ENCODE measurements at places on chromosomes 7 and 10.

DNA sequence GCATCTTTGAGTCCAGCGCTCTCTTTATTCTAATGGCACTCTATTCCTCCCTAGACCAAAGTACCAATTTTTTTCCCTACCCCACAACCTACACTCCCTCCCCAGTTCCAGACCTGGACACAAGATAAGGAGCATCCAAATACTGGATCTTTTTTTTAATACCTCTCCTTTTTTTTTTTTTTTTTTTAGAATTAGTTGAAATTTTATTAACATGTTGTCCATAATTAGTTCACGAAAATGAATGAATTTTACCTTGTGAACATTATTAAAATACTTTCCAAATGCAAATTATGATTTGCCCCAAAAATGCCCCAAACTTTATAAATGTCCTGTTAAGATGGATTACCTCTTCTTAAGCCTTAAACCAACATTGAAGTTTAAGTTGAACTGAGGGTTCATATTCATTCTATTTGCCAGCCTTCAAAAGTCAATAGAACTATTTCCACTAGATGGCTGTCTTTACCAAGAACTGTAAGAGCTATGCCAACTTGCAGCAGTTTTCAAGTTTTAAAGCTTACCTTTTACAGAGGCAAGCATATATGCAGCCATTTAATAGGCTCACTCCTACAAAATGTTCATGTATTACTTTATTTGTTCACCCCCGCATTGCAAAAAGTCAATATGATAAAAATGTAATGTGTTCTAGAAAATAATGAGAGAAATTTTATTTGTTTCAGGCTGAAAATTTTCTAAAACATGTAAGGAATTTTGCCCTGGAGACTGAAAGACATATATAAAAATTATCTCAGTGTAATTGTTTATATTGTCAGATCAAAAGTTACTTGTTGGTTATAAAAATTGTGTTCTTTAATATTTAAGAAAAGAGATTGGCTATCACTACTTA lies 39.7 kb upstream of the TNKS2 start:
- H3K27ac ChIP-seq, result no peak overlapping the region
- H3K36me3 ChIP-seq, result no peaks in the 10 kb centered on the region
- peaks cover 3% of the 10 kb centered on the region for H3K4me1 ChIP-seq
- H3K4me3 ChIP-seq, result no peak overlapping the region
- no peak for DNase-seq

DNA sequence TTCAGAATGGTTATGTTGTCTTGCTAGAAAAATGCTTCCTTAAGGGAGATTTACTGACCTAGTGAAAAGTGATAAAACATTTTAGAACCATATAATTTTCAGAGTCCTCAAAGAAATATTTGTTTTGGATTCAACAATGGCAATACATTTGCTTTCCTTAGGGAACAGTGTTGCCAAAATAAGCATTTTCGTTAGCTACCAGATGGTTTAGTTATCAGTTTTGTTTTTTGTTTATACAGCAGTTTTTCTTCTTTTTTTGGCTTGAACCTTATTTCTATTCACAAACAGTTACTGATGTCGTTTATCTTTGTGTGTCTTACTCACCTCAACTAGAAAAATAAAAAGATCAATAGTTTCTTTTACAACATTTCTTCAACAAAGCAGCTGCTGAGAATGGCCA lies 48.6 kb downstream of the EXOC4 start:
- no peak overlapping the region for H3K4me3 ChIP-seq
- peaks cover 30% of the 10 kb centered on the region for H3K36me3 ChIP-seq
- DNase-seq, result no peak
- no peak overlapping the region for H3K27ac ChIP-seq
- no peaks in the 10 kb centered on the region for H3K4me1 ChIP-seq

DNA sequence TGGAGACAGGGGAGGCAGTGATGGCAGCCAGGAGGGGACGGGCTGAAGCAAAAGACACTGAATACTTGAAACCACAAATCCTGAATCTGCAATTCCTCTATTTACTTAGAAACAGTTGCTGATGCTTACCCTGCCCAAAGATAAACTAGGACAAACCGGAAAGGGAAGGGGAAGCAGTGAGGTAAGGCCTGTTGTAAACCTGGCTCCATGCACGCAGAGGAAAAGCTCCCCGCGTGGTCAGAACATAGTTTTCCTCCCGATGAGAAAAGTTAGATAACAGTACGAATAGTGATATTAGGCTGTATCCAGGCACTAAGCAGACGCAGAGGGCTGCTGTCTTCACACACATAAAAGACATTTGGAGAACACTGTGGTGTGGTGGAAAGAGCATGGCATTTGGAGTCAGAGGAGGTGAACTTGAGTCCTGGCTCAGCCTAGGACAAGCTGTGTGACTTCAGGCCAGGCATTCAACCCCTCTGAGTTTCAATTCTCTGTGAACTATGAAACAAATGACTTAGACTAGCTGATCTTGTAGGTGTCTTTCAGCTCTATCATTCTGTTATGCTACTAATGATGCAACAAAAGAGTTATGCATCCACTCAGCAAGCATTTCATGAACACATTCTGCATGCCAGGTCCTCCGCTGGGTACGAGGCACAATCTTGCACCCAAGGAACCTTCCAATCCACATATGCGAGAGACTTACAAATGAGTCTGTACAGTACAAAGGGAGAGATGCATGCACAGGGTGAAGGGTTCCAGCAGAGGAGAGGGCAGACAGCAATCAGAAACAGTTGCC lies 80.9 kb downstream of the SORBS1 start:
- H3K4me3 ChIP-seq, result no peak overlapping the region
- H3K36me3 ChIP-seq, result no peaks in the 10 kb centered on the region
- DNase-seq, result no peak
- no peaks in the 10 kb centered on the region for H3K27me3 ChIP-seq
- no peak overlapping the region for H3K27ac ChIP-seq

GRCh38 chr7:29017713-29018112 lies 59.6 kb upstream of the TRIL start:
- H3K4me1 ChIP-seq, result no peaks in the 10 kb centered on the region
- H3K27me3 ChIP-seq, result peaks cover 3% of the 10 kb centered on the region
- no peaks in the 10 kb centered on the region for H3K36me3 ChIP-seq

- no peak overlapping the region for H3K27ac ChIP-seq
- H3K27me3 ChIP-seq, result no peaks in the 10 kb centered on the region
These were observed 31.8 kb upstream of the MSMB start for GRCh38 chr10:46077731-46078413.

DNA sequence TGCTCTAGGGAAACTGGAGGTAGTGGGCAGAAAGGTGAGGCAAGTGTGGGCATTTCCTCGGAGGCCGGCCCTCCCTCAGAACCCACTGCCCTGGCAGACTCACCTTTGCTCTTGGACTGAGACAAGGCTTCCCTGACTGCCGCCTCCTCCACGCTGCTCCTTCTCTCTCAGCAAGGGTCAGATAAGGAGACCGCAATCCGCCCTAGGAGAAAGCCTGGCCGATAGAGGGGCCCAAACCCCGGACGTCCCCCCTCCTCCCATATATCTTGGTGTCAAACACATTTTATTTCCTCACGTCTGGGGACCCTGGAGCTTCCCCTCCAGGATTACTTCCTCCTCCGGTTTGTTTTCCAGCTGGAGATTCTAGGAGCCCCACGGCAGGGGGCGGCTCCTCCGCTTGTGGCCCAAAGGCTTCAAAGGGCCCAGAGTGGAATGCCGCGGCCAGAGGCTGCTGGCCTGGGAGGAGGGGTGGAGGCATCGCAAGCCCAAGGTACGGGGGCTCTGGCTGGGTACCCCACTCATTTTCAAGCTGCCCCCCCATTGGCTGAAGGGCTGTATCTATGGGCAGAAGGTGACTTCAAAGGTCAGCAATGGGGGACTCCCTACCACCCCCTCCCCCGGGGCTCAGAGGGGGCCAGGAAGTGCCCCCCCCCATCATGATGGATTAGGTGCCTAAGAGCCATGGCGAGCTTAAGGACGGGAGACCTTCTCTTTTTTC lies 31.7 kb upstream of the LBX1 start:
- no peak for DNase-seq
- H3K27me3 ChIP-seq, result peaks cover 55% of the 10 kb centered on the region
- H3K4me3 ChIP-seq, result no peak overlapping the region
- H3K36me3 ChIP-seq, result no peaks in the 10 kb centered on the region
- no peaks in the 10 kb centered on the region for H3K4me1 ChIP-seq
- H3K27ac ChIP-seq, result no peak overlapping the region
